ENCODE measurements at places on chromosomes 2 and 18.

DNA sequence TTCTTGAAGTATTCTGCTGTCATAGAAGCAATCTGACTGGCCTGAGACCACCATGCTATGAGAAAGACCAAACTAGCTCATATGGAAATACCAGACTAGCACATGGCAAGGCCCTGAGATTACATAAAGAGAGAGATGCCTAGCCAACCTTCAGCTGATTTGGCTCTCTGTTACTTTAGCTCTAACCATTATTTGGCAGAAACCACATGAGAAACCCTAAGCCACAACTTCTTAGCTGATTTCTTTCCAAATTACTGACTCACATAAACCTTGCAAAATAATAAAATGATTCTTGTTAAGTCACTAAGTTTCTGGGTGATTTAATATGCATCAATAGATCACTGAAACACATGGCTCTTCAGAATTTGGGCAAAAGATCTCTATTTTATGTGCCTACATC lies 295.0 kb upstream of the ZNF521 start:
- peak; percentile 63 for DNase-seq

GRCh38 chr2:11437602-11438001 lies 28.4 kb downstream of the E2F6 start:
- no peak for DNase-seq

GRCh38 chr2:217858519-217859491 lies 144.0 kb downstream of the TNS1 start:
- DNase-seq: peak; percentile 71

- no peak for DNase-seq
Measured at GRCh38 chr2:11687736-11688135, 17.7 kb upstream of the NTSR2 start.

DNA sequence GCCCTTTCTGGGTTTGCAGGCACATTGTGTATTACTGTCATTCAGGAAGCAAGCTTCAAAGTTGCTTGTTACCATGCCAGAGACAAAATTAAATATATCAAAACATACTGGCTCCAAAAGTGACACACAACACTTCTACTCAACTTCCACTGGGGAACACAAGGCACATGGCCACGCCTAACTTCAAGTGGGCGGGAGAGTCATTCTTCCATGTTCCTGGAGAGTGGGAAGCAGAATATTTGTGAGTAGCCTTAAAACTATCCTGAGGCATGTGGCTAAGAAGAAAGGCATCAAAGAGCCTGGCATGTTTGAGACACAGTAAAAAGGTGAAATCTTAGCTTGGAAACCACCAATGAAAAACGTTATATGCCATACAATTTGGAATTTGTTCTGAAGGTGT lies 90.5 kb upstream of the TACR1 start:
- no peak for DNase-seq

GRCh38 chr2:48445091-48445725 lies 84.7 kb upstream of the STON1 start:
- no peak for DNase-seq

GRCh38 chr2:108910541-108911396 lies 78.3 kb downstream of the EDAR start:
- DNase-seq: no peak

- no peak for DNase-seq
Measured at GRCh38 chr2:149442346-149442745, 112.0 kb downstream of the LYPD6 start.

GRCh38 chr2:57908736-57909161 lies 137.9 kb upstream of the VRK2 start:
- DNase-seq: no peak

DNA sequence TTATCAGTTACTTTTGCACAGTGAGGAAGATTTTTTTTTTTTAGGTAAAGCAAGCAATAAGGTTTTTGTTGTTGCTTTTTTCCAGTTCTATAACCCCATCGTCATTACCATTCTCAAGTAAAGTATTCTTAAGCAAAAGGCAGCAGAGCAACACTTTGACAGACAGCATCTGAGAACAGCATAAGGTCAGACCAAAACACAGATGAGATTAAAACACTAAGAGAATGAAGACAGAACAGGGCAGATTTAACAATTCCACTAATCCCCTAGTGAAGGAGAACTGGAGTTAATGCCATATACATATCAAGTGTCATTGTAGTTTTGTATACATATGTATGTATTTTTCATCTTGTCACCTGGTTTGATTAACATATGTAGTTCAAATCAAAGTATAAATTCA lies 290.2 kb downstream of the METTL4 start:
- no peak for DNase-seq

DNA sequence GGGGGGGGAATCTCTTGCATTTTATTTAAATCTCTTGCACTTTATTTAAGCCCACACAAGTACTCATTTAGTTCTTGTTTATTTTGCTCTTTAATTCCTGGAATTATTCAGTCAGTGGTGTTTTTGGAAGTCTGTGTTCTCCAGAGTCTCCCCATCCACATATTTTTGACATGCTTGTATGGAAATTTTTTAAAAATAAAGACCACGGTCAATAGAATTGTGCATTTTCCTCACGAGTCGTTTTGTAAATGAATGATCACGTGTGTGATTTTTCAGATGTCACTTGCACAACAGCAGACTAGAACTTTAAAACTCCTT lies 824 bp downstream of the CD302 start:
- DNase-seq: no peak

GRCh38 chr2:211986313-211986712 lies 552.3 kb downstream of the ERBB4 start:
- no peak for DNase-seq

GRCh38 chr2:60819155-60819862 lies 62.1 kb upstream of the REL start:
- no peak for DNase-seq

- DNase-seq: peak; percentile 92
Measured at GRCh38 chr2:235666213-235666781, 172.5 kb downstream of the AGAP1 start.

DNA sequence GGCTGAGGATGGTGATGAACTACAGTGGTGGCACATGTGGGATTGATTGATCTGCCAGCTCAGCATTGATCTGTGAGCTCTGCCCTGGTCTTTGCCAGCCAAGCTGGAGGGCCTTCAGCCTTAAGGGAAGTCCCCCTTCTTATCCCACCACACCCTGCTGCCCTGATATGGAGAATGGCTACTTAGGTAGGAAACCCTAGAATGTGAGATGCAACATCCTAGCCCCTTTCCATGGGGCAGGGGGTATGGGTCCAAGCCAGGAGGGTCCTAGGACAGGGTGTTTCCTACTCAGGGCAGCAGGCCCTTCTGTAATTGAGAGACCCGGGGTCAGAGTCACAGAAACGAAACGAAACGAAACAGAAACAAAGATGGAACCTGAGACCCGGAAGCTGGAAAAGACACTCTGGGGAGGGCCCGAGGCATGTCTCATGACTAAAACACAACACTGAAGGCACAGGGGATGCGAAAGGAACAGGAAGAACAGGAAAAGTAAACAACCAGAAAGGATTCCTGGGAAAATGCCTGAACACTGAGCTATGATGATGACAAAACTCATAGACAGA lies 16.9 kb upstream of the SULT1C2 start:
- peak; percentile 16 for DNase-seq

GRCh38 chr2:41033127-41033526 lies 581.2 kb upstream of the SLC8A1 start:
- no peak for DNase-seq

GRCh38 chr2:166784296-166784946 lies 103.9 kb upstream of the XIRP2 start:
- no peak for DNase-seq
